ENCODE measurements at places on chromosomes 1 and 21.

DNA sequence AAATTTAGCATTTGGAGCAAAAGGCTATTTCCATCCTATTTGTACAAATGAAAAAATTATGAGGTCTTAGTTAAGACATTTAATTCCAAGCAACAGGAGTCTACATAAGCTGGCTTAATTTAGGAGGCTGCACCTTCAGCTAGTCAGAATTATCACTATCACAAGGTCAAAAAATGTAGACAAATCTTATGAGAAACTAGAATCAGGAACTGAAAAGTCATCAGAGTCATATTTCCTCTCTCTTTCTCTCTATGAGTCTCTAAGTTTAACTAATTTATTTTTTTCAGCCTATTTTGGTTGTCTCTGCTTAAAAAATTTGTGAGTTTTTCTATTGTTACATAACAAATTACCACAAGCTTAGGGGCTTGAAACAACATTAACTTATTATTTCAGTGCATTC is 807.1 kb upstream of the PRMT6 start:
- no peak for DNase-seq

GRCh38 chr1:164633997-164634396 is 75.0 kb downstream of the PBX1 start:
- no peak for DNase-seq

DNA sequence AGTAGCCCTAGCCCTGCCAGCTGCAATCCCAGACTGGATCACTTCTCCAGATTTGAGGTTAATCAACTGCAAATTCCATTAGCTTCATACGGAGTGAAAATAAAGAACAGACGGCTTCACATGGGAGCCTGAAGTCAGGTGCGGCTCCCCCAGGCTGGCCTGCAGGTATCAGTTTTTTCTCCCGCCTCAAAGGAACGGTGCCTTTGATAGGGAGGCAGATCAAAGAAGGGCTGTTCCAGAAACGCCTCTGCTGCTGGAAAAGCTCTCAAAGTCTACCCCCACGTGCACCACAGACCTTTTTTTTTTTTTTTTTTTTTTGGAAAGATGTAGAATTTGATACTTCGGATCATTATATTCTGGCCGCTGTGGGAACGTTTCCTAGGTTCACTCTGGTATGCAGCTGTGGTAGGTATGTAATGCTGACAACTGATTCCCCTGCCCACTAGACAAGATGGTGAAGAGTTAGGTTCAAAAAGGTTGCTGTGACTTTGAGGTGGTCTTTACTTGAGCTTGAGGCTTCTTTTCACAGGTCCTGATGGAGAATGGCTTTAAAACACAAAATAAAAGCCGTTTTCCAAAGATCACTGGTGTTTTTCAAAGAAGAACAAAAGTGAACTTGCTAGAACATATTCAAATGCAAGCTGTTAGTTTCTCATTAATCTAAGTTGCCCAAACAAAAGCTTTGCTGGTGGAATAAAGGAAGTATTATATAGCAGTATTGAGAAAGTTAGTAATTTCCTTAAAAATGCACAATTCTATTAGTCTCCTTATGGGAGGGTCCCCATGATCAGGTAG is 189.0 kb upstream of the NFIA start:
- no peak for DNase-seq

DNA sequence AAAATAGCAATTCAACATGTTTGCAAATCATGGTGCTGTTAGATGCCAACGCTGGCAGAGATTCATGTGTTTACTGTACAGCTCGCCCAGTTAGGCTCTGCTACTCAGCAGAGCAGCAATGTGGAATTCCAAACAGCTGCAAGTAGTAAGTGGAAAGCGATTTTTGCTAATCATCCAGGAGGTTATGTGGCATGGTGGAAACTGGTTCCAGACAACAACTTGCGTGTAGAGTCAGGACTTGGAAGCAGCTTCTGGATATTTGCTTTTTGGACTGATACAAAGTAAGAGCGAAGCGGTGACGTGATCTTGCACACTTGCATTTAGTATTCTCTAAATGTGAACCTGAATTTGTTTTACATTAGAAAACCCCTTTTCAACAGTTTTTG is 27.1 kb upstream of the HHAT start:
- no peak for DNase-seq

DNA sequence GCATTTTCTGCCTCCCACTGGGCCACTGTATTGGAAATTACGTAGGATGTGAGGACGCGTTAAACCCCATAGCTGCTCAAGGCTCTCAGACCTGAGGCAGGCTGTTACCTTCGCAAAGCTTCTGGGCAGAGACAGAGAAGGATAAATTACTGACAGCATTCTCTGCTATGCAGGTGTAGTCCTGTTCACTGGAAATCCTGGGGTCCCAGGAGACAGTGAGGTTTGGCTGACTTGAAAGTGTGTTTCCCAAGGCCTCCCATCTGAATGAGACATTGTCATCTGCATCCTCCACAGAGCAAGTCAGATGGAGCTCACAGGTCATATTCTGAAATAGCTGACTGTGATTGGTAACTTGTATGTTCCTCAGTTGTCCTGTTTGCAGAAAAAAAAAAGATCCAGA is 32.0 kb downstream of the SLAMF6 start:
- DNase-seq = no peak

DNA sequence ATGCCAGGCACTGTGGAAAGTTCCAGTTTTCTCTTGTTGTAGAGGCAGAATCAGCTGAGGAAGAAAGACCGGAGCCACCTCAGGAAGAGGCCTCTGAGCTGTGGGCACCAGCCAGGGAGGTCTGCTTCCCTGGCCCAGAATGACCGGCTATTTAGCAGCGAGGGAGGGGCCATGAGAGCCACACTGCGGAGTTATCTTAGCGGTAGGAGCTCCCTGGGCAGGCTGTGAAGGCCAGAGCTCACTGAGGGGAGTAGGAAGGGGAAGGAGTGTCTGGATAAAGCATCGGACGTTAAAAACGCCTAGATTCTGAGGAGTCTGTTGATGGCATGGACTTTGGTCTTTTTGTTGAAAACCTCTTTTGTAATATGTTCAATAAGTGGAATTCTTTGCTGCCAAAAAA is 36.5 kb downstream of the TSEN15 start:
- DNase-seq = no peak

GRCh38 chr1:40763742-40764532 is 19.6 kb upstream of the KCNQ4 start:
- no peak for DNase-seq

DNA sequence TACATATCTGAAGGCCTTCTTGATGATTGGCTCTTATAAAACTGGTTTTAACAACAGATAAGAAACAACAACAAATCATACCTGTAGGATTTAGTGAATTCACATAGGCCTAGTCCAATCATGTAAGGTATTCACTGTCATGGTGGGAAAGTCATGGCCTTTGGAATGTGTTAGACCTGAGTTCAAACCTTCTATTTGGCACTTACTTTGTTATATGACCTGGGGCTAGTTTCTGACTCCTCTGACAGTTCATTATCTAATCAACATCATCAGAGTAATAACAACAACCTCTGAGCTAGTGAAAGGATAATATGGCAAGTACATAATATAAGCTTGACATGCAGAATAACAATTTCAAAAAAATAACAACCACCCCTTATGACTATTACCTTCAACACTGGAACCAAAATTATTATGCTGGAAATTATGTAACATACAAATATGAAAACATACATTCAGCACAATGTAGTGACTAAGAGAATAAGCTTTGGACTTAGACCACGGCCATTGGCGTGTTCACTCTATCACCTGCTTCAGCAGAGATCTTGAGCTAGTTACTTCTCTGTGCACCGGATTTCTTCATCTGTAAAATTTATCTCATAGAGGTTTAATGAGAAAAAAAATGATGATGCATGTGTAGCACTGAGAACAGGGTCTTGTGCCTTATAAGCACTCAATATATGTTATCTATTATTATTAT is 597.6 kb downstream of the LMO4 start:
- no peak for DNase-seq

GRCh38 chr1:220884109-220884980 is 5.1 kb downstream of the HLX start:
- no peak for DNase-seq

DNA sequence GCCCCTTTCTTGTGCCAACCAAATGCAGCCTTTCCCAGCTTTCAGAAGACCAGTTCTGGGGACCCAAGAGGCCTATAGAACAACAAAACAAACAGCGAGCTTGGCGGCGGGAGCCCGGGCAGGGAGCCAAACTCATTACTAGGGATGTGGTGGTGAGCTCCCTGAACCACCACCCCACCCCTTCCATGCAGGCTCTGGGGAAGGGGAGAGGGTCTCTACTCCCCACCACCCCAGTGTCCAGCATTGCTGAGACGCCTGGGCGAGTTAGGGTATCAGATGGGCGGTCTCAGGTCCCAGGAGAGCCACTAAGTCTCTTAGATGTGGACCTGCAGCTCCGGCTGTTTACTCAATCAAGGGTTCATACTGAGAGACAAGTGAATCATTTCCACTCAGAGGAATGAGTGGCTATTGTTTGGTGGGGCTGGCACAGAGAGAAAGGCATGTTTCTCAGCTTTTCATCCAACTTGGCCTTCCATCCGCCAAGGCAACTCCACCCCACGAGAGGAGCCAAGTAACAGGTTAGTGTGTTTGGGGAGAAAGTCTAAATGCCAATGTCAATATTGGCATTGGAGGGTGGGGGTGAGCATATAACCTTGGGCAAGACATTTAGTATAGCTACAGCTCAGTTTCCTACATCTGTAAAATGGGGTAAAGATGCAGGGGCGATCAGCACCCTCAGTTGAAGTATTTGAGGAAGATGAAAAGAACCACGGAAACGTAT is 40.9 kb downstream of the PLXNA2 start:
- no peak for DNase-seq

GRCh38 chr1:80047791-80048190 is 1041.3 kb upstream of the ADGRL4 start:
- no peak for DNase-seq

DNA sequence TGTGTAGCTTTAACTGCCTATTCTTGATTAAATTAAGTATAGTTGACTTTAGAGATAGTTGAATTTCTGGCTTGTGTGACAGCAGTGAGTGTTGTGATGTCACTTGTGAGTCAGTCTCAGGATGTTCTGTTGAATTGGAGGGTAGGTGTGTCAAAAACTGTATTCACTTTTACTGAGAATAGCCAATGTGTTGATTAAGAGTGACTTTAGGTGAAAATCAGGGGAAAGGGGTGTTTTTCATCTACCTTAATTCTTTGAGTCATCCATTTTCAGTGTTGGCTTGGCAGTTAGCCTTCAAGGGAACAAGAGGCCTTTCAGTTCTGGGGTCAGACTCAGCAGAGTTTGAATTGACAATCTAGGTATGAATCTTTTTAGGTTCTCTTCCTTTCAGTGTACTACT is 75.9 kb downstream of the CDC14A start:
- DNase-seq = no peak

DNA sequence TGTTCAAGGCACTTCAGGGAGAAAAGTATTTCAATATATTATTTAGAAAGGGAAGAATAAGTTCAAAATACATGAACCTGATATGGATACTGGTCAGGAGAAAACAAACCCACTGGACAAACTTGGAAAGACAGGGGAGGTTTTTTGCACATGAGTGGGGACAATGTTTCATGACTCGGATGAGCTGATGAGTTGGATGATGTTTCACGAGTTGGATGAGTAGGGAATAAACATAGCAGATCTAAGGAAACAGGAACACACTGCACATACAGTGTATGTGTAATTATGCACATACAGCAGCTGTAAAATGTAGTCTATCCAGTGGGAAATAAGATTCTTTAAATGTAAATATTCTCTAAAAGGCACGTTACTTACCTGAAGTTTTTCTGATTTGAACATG is 682.9 kb upstream of the ADAMTS5 start:
- no peak for DNase-seq

- DNase-seq = no peak
Observed at GRCh38 chr1:199287647-199288046, 648.8 kb downstream of the PTPRC start.

DNA sequence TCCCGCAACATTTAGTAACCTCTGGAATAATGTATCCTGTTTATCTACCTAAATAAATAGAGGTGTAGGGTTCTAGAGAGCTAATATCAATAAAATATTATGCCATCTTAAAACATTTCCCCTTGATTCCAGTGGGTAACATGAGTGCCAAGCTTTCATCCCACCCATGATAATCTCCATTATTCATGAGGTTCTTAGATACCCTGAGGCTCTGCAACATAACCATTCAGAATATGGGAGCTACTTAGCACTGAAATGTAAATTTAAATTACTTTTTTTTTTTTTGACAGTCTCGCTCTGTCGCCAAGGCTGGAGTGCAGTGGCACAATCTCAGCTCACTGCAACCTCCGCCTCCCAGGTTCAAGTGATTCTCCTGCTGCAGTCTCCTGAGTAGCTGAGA is 832.7 kb downstream of the BRINP3 start:
- DNase-seq = no peak

DNA sequence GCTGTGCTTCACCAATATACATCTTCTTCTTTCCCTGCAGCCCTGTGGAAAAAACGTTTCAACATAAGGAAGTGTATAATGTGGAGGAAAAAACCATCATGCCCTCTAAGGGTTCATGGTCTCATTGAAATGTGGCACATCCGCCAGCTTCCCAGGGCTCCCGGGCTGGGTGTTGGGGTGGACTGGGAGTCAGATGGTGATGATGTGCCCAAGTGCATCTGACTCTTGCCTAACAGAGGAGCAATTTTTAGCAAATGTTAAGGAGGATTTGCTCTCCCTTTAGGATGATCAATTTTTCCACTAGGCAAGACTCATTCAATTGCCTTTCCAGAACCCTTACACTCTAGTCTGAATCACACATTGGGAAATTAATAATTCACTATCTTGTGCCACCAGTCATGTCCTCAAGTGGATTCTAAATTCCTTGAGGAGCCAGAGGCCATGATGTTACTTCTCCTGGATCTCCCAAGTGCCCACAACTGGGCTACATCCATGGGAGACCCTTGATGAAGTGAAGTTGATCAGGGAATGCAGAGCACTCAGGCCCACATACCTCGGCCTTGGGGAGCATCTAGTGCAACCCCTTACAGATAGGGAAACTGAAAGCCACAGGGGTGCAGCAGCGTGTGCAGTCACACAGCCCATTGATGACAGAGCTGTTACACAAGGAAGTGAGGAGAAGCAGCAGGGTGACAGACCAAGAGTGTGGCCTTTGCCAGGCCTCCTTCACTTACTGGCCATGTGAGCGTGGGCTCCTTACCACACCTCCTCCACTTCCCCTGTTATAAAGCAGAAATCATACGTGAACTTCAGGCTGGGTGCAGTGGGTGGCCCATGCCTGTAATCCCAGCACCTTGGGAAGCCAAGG is 100.0 kb upstream of the SLC44A3 start:
- no peak for DNase-seq

GRCh38 chr21:25487046-25487594 is 120.2 kb downstream of the MRPL39 start:
- no peak for DNase-seq

- DNase-seq = no peak
Observed at GRCh38 chr1:51070640-51071039, 31.4 kb upstream of the C1orf185 start.

DNA sequence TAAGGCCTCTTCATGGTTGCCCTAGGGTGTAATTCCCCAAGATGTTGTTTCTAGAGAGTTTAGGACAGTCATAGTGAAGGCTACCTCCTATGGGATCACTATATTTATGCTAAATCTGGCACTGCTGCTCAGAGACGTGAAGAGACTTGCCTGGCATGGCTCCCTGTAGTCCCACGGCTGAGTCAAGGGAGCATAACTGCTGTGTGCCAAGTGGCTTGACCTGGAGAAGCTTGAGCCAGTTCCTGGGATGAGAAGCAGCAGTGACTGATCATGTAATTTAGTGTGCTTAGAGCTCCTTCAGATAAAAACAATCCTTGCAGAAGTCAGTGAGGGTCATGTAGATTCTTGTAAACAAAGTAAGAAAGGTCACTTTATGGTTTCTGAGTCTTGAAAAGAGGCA is 68.9 kb upstream of the TSPAN2 start:
- DNase-seq = no peak
